ENCODE measurements at places on chromosomes 1 and 21.

DNA sequence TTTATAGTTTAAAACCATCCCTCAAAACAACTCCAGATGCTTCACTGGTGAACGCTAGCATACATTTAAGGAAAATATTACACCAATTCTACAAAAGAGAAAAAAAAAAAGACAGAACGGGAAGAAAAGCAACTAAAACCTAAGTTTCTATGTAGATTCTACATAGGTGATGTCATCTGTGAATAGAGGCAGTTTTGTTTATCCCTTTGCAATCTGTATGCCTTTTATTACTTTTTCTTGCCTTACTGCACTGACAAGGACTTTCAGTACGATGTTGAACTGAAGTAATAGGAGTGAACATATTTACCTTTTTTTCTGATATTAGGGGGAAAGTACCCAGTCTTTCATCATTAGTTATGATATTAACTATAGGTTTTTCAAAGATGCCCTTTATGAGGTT, 101.7 kb upstream of the HAO2 start:
- DNase-seq = no peak

DNA sequence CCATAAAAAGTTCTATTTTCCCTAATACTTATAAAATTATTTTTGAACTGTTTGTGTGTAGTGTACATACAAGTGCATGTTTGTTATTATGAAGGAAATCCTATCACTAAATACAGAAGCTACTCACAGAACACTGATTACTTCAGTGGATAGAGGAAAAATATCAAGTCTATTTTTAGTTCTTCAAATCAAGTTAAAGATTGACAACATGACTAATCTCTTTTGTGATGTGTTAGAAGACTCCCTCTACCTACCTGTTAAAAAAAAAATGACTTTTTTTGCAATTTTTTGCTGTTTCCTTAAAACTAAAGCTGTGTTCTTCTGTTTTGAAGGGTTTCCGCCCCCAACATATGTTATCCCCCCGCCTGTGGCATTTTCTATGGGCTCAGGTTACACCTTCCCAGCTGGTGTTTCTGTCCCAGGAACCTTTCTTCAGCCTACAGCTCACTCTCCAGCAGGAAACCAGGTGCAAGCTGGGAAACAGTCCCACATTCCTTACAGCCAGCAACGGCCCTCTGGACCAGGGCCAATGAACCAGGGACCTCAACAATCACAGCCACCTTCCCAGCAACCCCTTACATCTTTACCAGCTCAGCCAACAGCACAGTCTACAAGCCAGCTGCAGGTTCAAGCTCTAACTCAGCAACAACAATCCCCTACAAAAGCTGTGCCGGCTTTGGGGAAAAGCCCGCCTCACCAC, 45.5 kb downstream of the NCF2 start:
- no peak for DNase-seq

GRCh38 chr1:64421377-64421776, 48.6 kb upstream of the CACHD1 start:
- DNase-seq = no peak

DNA sequence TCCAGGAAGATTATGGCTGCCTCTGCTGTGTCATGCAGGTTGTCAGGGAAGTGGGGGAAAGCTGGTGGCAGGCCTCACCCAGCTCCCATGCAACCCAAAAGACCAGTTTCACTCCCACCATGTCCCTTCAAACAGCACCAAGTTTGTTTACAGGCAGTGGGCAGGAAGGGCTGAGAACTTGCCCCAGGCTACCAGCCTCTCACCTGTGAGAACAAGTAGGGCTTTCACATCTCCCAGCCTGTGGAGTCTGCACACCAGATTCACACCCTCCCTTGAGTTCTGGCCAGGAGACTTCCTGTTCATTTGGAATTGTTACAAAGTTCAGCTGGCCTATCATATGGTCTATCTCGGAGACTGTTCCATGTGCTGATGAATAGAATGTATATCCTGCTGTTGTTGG, 27.8 kb downstream of the RPAP2 start:
- no peak for DNase-seq

GRCh38 chr21:34271189-34271851, 92.5 kb upstream of the KCNE2 start:
- DNase-seq = no peak

Data from stimulated activated CD4-positive, alpha-beta T cell treated with anti-CD3 and anti-CD28 coated beads, TNF-alpha, amount 100 ng/mL, for 4 hours (primary cell).